ENCODE measurements at places on chromosomes 16 and 17.

DNA sequence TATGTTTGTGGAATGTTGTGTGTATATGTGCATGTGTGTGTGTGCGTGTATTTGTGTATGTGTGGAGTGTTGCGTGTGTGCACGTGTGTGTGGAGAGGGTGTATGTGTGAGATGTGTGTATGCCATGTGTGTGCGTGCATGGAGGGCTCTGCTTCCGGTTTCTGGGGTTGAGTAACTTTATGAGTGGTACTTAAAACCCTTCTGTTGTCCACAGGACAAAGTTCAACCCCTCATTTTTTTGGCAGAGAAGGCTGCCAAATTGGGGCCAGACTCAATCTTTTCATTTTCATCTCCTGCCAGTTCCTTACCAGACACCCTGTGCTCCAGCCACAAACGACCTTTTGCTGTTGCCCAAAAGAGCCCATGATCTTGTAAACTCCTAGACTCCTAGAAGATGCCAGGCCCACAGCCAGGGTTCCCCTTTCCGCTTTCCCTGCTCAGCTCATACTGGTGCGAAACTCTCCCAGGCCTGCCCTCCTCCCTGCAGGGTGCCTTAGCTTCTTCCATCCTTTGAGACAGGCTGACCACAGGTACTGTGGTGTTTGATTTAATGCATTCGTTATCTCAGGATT lies 100.2 kb downstream of the CMIP start:
- DNase-seq = no peak

- DNase-seq = no peak
Observed at GRCh38 chr17:32256012-32256700, 9.5 kb upstream of the RHBDL3 start.

DNA sequence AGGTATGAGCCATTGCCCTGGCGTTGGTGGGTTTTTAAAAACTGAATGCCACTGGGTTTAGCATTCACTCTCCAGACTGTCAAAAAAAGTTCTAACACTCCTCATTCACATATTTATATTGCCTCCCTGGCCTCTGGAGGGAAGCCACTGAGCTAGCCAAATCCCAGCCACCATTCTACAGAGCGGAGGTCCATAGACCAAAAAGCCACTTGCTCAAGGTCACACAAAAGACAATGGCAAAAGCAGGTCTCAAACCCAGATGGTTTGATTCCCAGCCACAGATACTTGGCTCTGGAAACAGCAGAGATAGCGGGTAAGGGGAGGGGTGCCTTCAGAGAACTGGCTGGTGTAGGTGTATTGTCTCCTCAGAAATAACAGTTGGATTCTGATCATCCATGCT lies 18.0 kb upstream of the CDIPT start:
- no peak for DNase-seq

DNA sequence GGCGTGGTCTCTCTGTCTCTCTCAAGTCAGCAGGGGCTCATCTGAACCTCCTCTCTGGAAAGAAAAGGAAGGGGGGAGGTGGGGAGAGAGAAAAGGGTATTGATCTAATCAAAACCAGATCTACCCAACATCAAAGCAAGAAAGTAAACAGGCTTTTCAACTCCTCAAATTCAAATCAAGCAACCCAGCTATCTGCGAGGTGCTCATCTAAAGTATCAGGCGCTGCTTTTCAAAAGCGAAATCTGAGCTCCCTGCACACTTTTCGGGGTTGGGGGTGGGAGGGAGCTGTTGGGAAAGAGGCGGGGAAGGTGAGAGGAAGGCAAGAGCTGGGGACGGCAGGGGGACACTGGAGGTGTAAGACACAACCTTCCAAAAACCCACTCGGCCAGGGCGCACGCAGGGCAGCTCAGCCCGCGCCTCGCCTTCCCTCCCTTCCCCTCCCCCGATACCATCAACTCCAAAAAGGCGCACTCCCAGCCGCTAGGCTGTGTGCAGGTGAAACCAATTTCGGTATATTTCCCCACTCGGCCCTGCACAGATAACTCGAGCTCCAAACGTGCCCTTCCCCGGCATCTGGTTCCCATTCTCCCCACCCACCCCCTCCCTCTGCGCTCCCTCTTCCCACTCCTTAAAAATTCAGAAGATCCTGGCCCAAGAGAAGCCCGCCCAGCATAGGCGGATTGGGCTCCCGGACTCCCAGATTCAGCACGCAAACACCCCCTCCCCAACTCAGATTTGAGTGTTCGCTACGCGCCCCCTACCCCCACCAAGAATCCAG lies 2.6 kb downstream of the AXIN2 start:
- DNase-seq = no peak

- no peak for DNase-seq
Observed at GRCh38 chr17:39231591-39232551, 6.1 kb upstream of the STAC2 start.

DNA sequence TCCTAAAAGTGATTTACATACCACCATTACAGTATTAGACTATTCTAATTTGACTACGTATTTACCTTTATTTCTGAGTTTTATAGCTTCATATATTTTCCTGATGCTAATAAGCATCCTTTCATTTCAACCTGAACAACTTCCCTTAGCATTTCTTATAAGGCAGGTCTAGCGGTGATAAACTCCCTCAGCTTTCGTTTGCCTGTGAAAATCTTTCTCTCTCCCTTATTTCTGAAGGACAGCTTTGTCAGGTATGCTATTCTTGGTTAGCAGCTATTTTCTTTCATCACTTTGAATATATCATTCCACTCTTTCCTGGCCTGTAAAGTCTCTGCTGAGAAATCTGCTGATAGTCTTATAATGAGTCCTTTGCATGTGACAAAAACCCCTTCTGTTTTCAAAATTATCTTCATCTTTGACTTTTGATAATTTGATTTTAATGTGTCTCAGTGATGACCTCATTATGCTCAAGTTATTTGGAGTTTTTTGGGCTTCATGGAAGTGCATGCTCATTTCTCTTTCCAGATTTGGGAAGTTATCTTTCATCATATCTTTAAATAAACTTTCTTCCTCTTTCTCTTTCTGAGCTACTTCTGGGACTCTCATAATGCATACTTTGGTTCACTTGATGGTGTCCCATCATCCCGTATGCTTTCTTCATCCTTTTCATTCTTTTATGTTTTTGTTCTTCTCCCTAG lies 285.4 kb upstream of the PMFBP1 start:
- DNase-seq = no peak

DNA sequence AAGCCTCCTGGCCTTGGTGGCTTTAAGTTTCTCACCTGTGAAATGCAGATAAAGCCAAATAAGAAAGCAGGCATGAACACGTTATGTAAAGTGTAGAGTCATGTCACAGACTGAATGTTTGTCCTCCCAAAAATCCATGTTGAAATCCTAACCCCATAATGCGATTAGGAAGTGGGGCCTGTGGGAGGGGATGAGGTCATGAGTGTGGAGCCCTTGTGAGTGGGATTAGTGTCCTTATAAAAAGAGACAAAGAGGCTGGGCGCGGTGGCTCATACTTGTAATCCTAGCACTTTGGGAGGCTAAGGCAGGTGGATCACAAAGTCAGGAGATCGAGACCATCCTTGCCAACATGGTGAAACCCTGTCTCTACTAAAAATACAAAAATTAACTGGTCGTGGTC lies 19.5 kb upstream of the C16orf78 start:
- no peak for DNase-seq

GRCh38 chr16:56274369-56274768 lies 83.1 kb downstream of the GNAO1 start:
- DNase-seq = no peak

DNA sequence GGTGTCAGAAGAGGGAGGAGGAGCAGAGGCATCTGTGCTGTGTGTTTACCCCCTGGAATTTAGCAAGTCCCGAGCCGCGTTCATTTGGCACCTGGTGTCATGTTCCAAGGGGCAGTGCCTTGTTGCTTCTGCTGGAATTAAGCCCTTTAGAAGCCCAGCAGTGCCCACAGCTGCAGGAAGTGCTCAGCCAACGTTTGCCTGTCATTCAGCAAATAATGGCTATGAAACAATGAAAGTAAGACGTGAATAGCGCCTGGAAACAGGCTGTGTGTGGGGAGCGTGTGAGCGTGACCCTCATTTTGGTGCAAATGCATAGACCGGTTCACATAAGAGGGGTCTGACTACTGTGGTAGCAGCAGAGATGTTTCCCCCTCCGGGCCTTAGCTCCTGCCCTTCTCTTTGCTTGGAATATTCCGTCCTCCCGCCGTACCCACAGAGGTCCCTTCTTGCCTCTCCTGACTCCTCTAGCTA lies 5.8 kb upstream of the ATP2C2 start:
- DNase-seq = no peak

DNA sequence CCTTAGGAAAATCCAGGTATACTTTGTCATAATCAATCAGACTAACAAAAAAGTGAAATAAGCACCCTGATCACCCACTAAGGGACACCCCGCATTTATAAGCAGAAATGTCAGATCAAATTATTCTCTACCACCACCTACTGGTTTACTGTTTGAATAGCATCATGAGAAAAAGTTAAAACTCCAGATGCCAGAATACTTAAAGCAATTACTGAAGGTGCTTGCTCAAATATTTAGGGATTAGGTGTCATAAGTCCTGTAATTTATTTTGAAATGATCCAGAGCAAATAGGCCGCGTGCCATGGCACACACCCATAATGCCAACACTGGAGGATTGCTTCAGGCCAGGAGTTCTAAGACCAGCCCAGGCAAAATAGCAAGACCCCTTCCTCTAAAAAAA lies 2.3 kb downstream of the TOP2A start:
- DNase-seq = no peak

GRCh38 chr16:55364811-55365210 lies 40.8 kb downstream of the IRX6 start:
- no peak for DNase-seq

DNA sequence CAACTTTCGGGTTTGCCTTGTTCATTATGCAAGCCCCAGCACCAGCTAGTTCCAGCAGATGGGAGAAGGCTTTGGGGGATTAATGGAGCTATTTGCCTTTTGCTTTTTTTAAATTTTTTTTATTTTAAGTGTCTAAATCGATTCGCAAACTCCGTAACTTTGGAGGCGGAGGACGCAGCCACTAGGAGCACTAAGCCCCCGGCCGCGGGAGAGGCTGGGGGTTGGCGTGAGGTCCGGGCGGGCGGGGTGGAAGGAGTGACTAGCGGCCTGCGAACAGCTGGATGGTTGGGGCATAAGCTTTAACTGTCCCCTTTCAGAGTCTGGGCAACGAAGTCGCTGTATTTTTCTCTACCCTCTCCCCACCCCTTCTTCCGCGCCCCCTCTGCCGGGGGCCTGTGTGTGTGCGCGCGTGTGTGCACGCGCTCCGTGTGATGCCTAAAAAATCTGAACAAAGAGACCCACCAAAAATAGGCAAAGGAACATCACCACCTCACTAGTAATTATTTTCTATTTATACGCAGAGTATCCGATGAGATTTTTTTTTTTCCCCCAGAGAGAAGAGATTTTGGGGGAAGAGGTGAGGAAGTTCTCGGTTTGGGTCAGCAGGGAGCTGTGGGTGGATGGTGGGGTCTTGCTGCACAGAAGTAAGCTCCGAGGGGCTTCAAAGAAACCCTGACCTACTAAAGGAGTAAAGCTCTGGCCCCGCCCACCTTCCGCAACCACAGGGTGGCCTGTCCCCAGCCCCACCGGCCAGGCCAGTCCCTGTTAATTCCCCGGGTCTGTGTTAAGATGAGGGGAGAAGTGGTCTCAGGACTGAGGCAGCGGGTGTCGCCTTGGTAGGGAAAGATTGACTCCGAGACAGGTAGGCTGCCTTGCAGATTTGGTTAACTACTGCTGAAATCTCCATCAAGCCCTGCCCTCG lies 2.3 kb downstream of the SHISA9 start:
- no peak for DNase-seq

DNA sequence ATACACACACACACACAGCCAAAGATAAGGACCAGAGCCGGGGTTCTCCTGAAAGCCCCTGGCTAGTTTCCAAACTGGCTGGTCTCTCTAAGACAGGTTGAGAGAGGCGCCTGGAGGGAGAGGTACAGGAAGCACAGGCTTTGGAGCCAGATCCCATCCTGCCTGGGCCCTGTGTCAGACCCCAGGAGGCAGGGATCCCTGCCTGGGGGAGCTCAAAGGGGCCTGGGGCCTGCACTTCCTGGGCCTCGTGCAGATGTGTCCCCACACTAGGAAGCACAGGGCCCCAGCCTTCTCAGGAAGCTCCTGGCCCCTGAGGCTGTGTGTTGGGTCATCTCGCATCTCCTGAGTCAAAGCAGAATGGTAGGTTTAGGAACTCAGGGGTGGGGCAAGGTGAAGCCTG lies 16.0 kb downstream of the SLC5A10 start:
- no peak for DNase-seq

DNA sequence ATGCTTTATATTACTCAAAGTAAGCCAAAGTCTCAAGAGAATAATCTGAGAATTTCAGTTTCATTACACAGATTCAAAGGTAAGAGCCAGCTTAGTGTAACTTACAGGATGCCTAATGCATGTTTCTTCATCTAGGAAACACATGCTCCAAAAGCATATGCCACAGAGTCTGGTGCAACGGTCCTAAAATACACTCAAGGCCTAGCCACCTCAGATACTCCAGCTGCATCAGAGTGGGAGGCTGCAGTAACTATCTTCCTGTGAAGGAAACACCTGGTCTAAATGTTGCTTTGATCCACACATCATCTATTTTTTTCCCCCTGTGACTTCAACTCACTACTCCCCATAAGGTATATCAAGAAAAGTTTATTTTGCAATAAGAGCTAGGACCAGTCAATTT lies 51.6 kb upstream of the CORO6 start:
- DNase-seq = no peak

GRCh38 chr17:61955619-61956018 lies 27.8 kb upstream of the INTS2 start:
- DNase-seq = no peak

DNA sequence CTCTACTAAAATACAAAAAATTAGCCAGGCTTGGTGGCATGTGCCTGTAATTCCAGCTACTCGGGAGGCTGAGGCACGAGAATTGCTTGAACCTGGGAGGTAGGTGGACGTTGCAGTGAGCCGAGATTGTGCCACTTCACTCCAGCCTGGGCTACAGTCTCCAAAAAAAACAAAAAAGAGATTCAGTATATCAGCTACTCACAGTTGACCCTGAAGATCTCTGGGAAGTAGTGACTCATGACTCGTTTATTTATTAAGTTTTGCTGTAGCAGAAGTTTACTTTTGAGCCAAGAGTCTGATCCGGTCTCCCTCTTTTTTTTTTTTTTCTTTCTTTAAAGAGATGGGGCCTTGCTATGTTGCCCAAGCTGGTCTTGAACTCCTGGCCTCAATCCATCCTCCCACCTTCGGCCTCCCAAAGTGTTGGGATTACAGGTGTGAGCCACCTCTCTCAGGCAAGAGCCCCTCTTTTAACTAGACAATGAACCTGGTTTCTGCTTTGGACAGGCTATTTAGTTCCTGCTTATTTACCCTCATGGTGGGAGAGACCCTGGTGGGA lies 4.4 kb downstream of the MVP start:
- DNase-seq = no peak

GRCh38 chr16:24367186-24367710 lies 111.1 kb downstream of the CACNG3 start:
- DNase-seq = no peak

- no peak for DNase-seq
Observed at GRCh38 chr16:11024333-11025053, 80.1 kb downstream of the CLEC16A start.

GRCh38 chr17:12730931-12731521 lies 58.3 kb upstream of the ARHGAP44 start:
- no peak for DNase-seq

GRCh38 chr17:35683591-35683990 lies 47.8 kb upstream of the RASL10B start:
- no peak for DNase-seq

All from stimulated activated CD8-positive, alpha-beta memory T cell treated with anti-CD3 and anti-CD28 coated beads, Interleukin-4, amount 100 ng/mL, for 4 hours (primary cell).